ENCODE measurements at places on chromosomes 6 and 20. TPM values are rescaled to one million over a fixed set of nuclear protein-coding genes. Genes with fewer than 3 reads are reported as not detected.

POPDC3 gene
- 4.7 TPM for total RNA-seq

MAP7 gene
- total RNA-seq: 15.8 TPM

MMP24 gene
- total RNA-seq: 1.9 TPM

XKR7 gene
- total RNA-seq: 0.23 TPM

MUC22 gene
- not detected for total RNA-seq

TMEM74B gene
- 2.7 TPM for total RNA-seq

B3GALT4 gene
- total RNA-seq: 7.9 TPM

ADTRP gene
- total RNA-seq: 3.7 TPM

KIF16B gene
- 24.4 TPM for total RNA-seq

TREML1 gene
- 2.2 TPM for total RNA-seq

CLPSL2 gene
- not detected for total RNA-seq

LST1 gene
- 12.3 TPM for total RNA-seq

GNMT gene
- 0.76 TPM for total RNA-seq

DEFB124 gene
- not detected for total RNA-seq

TMEM170B gene
- total RNA-seq: 6.0 TPM

NANP gene
- total RNA-seq: 5.6 TPM

DPPA5 gene
- not detected for total RNA-seq

WRNIP1 gene
- 51.3 TPM for total RNA-seq

BTN1A1 gene
- total RNA-seq: not detected

CLVS2 gene
- 0.18 TPM for total RNA-seq

FAM229B gene
- 17.9 TPM for total RNA-seq

CBLN4 gene
- 3.2 TPM for total RNA-seq

LY6G6C gene
- total RNA-seq: not detected

SLX4IP gene
- total RNA-seq: 6.7 TPM

GFRA4 gene
- not detected for total RNA-seq

SLC4A11 gene
- 1.9 TPM for total RNA-seq

CEP57L1 gene
- 28.1 TPM for total RNA-seq

DLK2 gene
- total RNA-seq: 1.3 TPM

LHFPL5 gene
- not detected for total RNA-seq

IL17F gene
- not detected for total RNA-seq

CTSZ gene
- total RNA-seq: 90.0 TPM

PLCB4 gene
- total RNA-seq: 22.1 TPM

ZBTB46 gene
- 26.4 TPM for total RNA-seq

SOX18 gene
- 20.5 TPM for total RNA-seq

SYCP2 gene
- total RNA-seq: 8.4 TPM

NR2E1 gene
- not detected for total RNA-seq

HDGFL1 gene
- total RNA-seq: not detected

C20orf144 gene
- total RNA-seq: not detected

NEDD9 gene
- 90.4 TPM for total RNA-seq

VSTM2L gene
- 4.7 TPM for total RNA-seq

LINC00237 gene
- total RNA-seq: not detected

PERP gene
- 11.2 TPM for total RNA-seq

GSTA3 gene
- not detected for total RNA-seq

IL20RA gene
- 2.4 TPM for total RNA-seq

DIDO1 gene
- 55.5 TPM for total RNA-seq

PHACTR1 gene
- total RNA-seq: 13.8 TPM

PDSS2 gene
- 18.2 TPM for total RNA-seq

EPHA7 gene
- total RNA-seq: 29.5 TPM

GCNT2 gene
- total RNA-seq: 14.4 TPM

GLYATL3 gene
- total RNA-seq: not detected

Measured in metanephros (tissue), 2 donors.